ENCODE measurements at places on chromosomes 1 and 21.

GRCh38 chr1:209183195-209183594, 400.3 kb upstream of the CAMK1G start:
- no peak for DNase-seq

DNA sequence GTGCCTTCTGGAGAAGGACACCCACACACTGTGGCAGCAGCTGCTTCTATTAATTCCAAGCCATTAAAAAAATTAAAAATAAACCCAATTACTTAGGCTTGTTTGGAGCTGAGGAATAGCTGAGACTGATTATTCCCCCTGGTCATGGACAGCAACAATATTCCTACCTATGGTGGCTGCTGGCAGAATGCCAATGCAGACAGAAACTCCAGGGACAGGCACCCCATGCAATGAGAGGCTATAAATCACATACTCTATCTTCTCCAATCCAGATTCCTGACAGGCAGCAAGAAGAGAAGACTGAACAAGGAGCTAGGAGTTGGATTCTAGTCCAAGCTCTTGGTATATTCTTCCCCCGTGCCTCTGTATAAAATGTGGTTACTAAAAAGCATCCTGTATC, 275.4 kb upstream of the BEND5 start:
- no peak for DNase-seq

DNA sequence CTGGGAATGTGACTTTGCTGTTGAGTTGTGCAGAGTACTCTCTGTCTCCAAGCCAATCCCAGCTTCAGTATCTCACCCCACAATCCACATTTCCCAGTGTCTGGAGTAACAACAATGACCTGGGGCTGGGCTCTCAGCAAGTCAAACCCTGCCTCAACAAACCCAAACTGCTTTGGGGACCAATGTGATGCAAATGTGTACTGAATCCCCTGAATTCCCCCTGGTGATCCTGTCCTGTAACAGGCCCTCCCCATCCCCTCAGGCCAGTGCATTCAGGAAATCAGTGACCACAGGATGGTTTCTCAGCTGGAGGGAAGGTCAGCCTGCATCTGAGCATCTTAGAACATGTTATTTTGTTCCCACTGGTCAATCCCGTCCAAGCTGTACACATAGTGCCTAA, 36.7 kb upstream of the HAO2 start:
- DNase-seq: no peak

DNA sequence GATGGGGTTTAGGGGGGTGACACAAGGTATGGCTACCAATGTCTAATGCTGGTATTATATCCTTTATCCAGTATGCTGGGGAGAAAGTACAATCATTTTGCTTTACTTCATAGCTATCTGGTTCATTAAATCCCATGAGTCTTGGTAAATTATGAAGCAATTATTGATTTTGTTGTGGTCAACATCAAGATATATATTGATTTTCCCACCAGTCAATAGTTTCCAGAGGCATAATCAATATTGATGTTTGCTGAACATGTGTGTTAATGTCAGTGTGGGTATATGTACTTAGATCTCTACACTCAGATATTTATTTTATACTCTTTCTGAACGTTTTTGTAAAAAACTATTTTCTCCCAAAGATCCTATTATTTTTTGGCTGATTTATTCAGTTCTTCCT, 155.5 kb downstream of the BACH1 start:
- DNase-seq: no peak

DNA sequence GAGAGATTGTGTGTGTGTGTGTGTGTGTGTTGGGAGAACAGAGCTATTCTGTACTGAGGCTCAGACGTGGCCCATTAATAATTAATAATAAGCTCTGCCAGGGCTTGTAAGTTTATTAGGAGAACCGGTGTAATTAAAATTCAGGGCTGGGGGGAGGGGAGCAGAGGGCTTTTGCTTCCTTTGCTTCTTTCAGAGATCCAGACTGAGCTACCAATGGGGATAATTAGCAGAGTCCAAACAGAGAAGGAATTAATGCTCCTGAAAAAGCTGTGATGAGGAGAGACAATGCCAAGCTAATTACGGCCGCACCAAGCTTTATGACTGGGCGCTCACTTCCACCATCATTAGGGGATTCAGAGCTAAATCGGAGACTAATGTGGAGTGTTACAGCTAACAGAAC, 4.5 kb downstream of the SYT6 start:
- no peak for DNase-seq

GRCh38 chr1:156009404-156009803, 11.3 kb downstream of the SSR2 start:
- DNase-seq: no peak

GRCh38 chr1:12439073-12439472, 178.9 kb downstream of the DHRS3 start:
- no peak for DNase-seq

DNA sequence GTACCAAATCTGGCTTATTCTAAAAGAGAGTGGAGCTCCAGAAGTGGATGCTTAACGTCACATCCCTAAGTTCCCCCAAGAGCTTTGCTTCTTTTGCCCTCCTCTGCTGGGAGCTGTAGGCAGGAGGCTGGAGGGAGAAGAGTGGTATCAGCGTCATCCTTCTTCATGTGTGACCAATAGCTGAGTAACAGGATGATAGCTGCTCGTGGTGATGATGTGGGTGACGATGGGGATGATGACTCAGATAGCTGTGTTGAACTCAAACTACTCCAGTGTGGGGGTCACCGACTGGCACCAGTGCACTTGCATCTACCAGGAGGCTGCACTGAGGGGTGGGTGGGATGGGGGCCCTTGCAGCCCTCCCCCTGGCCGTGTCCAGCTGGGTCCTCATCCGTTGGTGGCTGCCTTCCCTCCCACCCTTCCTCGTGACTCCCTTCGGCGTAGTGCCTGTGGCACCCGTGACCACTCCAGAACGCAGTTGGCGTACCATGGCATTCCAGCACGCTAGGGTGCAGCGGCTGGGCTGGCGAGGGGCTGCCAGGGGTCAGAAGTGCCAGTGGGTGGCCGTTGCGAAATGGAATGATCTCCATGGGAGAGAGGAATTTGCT, 1.1 kb downstream of the IGFN1 start:
- DNase-seq: no peak

GRCh38 chr1:12376236-12377045, 146.6 kb downstream of the VPS13D start:
- DNase-seq: no peak

GRCh38 chr1:231446138-231446537, 24.1 kb upstream of the EGLN1 start:
- no peak for DNase-seq

DNA sequence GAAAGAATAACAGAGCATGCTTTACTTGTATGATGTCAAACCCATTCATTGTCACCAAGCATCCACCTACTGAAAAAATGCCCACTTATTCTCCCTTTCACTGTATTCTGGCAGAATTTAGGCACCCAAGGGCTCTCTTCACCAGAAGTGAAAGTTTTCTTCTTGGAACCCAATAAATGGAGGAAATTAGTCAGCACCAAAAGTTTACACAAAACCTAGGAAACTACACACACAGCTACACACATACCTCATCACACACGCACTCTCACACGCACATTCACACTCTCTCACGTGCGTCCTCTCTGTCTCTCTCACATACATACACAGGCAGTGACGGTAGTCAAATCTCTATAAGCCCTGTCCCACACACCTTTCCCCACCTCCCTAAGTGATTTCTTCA, 37.6 kb downstream of the MCOLN2 start:
- DNase-seq: no peak

DNA sequence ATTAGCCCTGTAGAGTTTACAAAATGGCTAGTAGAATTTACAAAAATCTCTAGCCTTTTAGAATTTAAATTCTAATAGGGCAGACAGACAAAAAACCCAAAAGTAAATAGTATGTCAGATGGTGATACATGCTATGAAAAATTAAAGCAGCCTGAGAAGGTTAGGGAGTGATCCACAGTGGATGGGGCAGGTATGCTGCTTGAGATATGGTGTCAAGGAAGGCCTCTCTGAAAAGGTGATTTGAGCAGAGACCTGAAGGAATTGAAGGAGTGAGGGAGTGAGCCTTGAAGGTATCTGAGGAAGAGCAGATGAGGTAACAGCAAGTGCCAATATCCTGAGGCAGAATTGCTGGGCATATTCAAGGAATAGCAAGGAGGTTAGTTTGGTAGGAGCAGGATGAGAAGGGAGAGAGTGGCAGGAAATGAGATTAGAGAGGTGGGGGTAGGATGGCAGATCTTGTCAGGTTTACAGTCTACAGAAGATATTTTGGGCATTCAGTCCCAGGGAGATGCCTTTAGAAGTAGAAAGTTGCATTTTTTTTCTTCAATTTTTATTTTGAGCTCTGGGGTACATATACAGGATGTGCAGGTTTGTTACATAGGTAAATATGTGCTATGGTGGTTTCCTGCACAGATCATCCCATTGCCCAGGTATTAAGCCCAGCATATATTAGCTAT, 40.8 kb upstream of the DPH5 start:
- DNase-seq: no peak

- no peak for DNase-seq
These were observed 23.9 kb downstream of the VAV3 start for GRCh38 chr1:107941123-107941522.

- DNase-seq: no peak
These were observed 63.6 kb downstream of the MYOM3 start for GRCh38 chr1:24048205-24048869.

DNA sequence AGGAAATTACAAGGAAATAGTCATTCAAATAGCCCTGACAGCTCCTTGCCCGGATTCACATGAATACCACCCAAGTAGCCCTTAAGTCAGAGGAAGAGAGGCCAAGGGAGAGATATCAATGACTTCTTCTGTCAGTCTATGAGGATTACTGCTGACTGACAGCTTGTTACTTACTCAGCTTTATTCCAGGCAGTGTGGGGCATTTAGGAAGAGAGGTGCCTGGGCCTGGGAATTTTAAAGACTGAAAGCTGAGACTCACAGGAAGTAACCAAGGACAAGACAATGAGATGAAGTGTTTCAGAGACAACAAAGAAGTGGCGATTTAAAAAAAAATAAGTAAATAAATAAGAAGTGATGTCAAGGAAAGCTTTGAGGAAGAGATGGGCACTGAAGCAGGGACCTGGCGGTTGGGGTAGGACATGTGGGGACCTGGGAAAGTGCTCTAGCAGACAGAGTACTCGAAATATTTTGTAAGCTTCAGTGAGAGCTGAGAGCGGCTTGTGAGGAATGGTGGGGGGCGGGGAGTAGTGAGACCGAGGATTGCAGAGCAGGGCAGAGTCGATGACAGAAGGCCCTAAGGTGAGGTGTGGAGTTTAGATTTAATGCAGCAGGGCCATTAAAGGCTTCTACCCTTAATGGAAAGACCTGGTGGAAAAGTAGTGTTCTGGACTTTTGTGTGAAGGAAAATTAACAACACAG, 58.9 kb downstream of the ST3GAL3 start:
- DNase-seq: no peak

DNA sequence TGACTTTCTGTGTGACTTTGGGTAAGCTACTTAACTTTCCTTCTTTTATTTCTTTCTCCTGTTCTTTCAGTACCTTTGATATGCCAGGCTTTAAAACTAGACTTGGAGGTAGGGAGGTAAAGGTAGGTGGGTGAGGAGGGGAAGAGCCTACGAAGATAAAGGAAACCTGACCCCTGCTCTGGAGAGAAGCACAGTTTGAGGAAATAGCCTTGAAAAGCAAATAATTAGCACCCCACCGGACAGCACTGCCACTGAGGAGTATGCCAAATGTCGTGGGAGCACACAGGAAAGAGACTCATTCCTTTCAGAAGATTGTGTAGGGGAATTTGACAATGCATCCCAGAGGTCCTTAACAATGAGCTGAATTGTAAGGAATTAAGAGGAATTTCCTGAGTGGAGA, 65.2 kb upstream of the SPAG17 start:
- DNase-seq: no peak

GRCh38 chr1:55054396-55054795, 15.0 kb downstream of the PCSK9 start:
- no peak for DNase-seq

GRCh38 chr1:155527677-155528076, 34.9 kb downstream of the ASH1L start:
- no peak for DNase-seq

DNA sequence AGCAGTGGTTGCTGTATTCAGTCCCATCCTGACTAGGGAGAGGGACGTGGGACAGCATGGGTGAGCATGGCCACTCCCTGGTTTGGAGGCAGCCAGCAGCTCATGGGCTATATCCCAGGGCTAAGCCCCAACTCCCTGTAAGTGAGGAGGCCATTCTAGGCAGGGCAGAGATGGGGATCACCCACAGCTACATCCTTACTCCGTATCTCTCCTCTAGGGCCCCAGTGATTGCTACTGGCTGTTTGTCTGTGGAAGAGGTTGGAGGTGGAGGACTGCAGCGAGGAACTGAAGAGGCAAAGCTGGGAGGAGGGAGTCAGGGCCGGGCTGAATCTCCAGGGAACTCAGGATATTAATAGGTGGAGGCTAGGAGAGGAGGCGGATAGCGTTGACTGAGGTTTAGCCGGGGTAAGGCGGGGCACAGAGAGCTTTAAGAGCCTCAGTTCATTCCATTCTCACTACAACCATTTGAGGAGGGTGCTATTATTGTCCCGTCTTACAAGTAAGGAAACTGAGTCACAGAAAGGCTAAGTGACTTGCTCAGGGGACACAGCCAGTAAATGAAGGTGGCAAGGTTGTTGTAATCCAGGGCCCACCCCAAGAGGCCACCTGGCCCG, 6.8 kb downstream of the OLIG2 start:
- DNase-seq: no peak

GRCh38 chr1:91120421-91120820, 98.6 kb upstream of the ZNF644 start:
- DNase-seq: no peak

GRCh38 chr1:181129771-181130606, 41.5 kb downstream of the IER5 start:
- no peak for DNase-seq

All from activated CD8-positive, alpha-beta memory T cell treated with anti-CD3 and anti-CD28 coated beads for 4 hours (primary cell).